Stimulated activated CD8-positive, alpha-beta memory T cell treated with anti-CD3 and anti-CD28 coated beads, Interleukin-7, amount 100 ng/mL, for 24 hours (primary cell): ENCODE measurements at places on chromosomes 16 and 17.

DNA sequence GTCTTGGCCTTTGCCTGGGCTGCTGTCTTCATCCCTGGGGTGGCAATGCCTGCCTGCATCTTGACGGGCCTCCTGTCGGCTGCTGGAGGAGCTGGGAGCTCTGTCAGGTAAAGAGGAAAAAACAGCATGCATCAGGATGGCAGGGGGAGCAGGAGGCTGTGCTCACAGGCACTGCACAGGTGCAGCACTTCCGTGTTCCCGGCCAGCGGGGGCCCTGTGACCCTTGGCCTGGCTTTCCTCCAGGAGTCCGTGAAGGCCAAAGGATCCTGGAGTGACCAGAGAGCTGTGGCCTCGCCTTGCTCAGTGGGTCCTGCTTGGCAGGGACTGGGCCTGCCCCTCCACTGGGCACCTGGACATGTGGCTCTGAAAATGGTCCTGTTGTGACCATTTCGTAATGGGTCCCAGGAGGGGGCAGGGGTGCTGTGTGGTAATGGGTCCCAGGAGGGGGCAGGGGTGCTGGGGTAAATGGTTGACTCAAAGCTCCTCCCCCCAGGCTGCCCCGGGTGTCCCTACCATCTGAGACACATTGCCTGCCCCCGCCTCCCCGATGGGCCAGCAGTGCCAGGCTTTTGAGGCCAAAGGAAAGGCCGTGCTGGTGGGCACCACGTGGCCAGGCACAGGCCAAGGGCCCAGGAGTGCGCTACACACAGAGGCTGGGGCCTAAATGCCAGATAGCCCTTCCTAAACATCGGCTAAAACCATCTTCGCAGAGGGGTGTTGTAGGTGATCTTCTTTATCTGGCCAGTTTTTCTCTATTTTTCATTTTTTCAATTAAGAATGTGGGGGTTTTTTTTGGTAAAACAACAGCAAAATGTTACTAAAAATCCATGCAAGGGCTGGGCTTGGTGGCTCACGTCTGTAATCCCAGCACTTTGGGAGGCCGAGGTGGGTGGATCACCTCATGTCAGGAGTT, 4.0 kb upstream of the FASN start:
- DNase-seq = no peak

- DNase-seq = peak; percentile 57
Measured at GRCh38 chr16:785563-786535, 2.3 kb downstream of the RPUSD1 start.

GRCh38 chr16:68740628-68741346, 3.7 kb downstream of the CDH1 start:
- no peak for DNase-seq

- DNase-seq = no peak
Measured at GRCh38 chr16:64481497-64481896, 640.4 kb downstream of the CDH11 start.

DNA sequence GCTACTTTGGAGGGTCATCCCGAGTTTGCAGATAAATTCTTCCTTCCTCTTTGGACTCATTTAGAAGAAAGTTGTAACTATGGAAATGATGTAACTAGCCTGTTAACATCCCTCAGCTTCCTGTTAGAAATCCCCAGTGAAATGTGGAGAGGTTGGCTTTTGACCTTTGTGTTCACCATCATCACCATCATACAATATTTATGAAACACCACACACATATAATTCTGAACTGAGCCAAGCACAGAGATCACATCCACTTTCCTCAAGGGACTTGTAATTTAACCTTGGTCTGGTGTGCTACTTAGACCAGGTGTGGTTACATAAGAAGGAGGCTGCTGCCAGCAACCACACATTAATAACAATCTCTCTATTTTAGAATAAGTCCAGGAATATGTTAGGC, 2.5 kb downstream of the CAPNS2 start:
- DNase-seq = no peak

GRCh38 chr16:28110074-28110473, 46.6 kb upstream of the GSG1L start:
- DNase-seq = no peak

DNA sequence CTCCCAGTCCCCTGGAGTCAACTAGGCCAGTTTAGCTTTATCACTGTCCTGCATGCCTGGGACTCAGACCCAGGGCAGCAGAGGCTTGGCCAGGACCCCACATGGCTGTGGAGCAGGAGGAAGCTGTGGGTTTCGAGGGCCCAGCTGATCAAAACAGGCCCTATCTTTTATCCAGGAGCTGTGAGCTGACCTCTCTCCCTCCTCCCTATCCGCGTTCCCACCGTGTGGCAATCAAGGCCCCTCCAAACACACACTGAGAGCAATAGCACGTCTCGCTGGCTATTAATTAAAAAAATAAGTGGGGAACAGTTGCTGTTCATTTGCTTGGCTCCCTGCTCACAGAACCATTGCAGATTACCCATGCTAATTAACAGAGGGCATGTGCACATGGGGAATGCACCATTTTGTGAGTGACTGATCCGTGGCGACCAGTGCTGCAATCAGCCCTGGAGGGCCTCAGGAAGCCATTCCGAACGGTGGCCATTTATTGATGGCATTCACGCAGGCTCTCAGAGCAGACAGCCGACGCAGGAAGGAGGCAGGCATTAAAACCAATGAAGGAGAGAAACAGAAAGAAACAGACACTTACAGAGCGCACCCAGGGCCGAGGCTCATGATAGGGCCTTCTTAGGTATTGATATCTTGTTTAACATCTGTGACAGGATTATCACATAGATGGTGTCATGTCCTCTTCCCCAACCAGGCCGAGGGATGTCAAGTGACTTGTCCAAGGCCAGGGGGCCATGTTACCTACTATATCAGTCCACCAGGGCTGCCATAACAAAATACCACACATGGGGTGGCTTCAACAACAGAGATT, 157.1 kb downstream of the KATNIP start:
- no peak for DNase-seq
